Calu3 (cell line): ENCODE measurements at places on chromosomes 6 and 20. TPM values are rescaled to one million over a fixed set of nuclear protein-coding genes. Genes with fewer than 3 reads are reported as not detected.
A peak's percentile ranks its signal among the peaks of the same experiment; 100 is the strongest.

- no peak for DNase-seq
Observed at GRCh38 chr6:75351570-75351969, 67.0 kb upstream of the TMEM30A start.

DNA sequence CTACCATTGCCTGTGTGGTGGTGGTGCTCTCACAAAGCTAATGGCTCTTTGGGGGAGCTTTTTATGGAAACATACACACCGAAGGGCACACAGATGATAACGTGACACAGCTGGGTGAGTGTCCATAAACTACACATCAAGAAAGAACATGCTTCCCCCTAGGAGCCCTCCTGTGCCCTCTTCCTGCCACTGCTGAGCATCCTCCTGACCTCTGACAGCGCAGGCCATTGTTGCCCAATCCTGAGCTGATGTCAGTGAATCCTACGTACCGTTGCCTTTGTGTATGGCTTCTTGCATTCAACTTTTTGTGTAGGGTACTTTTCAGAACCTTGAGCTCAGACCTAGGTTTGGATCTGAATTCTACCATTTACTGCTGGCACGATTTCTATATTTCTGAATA is 65.8 kb upstream of the SLC22A1 start:
- DNase-seq: no peak

The OR2J3 gene
- not detected in 2 replicates for total RNA-seq

DNA sequence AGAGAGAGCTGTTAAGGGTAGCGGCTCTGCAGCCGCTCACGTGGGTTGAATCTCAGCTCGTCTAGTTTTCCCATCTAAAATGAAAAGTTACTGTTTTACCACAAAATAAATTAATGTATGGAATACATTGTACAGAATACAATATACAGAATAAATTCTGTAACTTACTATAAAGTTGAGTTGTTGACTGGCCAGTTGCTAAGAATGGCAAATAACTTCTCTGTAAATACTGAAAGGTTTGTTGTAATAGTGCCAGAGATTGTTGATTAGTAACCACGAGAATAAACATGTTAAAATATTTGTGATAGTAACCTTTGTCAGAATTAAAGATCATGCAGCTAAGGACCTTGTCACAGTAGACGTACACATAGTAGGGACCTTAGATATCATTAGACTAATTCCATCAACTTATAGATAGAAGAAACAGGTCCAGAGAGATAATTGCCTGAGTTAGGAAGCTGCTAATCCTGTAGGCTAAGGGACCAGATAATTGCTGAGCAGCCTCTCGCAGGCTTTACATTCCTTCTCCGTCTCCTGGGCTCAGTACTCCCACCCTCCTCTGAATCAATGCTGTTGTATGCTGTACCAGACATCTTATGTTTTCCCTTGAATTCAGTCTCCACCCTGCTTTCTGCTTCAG is 544 bp upstream of the NRM start:
- DNase-seq: no peak

DNA sequence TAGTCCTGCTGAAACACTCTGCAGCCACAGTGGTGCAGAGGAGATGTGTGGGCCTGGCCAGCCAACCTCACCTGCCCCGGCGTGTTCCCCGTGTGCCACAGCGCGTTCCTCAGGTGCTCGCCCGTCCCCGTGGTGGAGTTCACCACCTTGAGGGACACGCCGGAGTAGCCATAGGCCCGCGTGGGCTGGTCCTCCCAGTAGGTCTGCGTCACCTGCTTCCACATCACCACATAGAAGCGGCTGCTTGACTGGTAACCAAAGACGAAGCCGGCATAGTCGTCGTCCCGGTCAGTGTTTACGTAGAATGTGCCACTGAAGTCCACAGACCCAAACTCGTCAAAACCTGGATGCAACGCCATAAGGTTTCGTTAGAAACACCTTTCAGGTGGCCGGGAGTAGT is 31.5 kb downstream of the THBS2 start:
- DNase-seq: no peak

- peak; percentile 54 for DNase-seq
Observed at GRCh38 chr6:159693894-159694545, 979 bp upstream of the SOD2 start.

DNA sequence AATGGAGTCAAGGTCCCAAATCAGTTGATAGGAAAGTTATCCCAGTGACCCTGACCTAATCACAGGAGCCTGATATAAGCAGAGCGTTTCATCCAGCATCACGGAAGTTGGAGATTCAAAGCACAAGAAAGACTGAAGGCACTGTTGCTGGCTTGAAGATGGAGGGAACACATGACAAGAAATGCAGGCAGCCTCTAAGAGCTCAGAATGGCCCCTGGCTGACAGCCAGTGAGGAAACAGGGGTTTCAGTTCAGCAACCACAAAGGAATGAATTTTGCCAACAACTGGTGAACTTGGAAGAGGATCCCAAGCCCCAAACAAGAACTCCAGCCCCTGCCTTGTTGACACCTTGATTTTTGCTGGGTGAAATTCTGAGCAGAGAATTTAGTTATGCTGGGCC is 778.5 kb downstream of the MAFB start:
- no peak for DNase-seq
